ENCODE measurements at places on chromosomes 4 and X. TPM values are rescaled to one million over a fixed set of nuclear protein-coding genes. Genes with fewer than 3 reads are reported as not detected.

The L1CAM gene
- total RNA-seq = 4.2 TPM

The SYP gene
- 1.2 TPM for total RNA-seq

The AMBN gene
- not detected for total RNA-seq

The RAB39B gene
- 13.6 TPM for total RNA-seq

The GATA1 gene
- total RNA-seq = not detected

The RFC1 gene
- total RNA-seq = 72.2 TPM

The NPFFR2 gene
- total RNA-seq = not detected

The PABPC5 gene
- total RNA-seq = not detected

Data from activated CD4-positive, alpha-beta memory T cell treated with anti-CD3 and anti-CD28 coated beads, Interleukin-2, amount 10 ng/mL, durations not matched to agents 7 days and 5 days (primary cell).